Pulmonary artery endothelial cell (primary cell): ENCODE measurements at places on chromosomes 13 and 19. TPM values are rescaled to one million over a fixed set of nuclear protein-coding genes. Genes with fewer than 3 reads are reported as not detected.

DNA sequence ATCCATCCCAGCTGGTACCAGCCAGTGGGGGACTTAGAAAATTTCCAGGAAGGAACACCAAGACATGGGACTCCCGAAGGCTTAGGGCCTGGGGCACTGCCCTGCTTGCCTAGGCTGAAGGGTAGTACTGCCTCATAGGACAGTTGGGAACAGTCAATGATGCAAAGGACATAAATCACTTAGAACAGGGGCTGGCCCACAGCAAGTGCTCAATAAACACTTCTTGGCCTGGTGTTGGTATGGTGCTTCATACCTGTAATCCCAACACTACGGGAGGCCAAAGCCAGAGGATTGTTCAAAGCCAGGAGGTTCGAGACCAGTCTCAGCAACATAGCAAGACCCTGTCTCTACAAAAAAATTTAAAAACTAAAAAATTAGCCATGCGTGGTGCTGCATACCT lies 5.8 kb downstream of the KEAP1 start:
- no peak for DNase-seq

- DNase-seq, result no peak
These were observed 14.8 kb downstream of the EPSTI1 start for GRCh38 chr13:42977219-42977659.

GRCh38 chr19:28537079-28537478 lies 675.9 kb downstream of the UQCRFS1 start:
- DNase-seq, result no peak

GRCh38 chr19:35317464-35318043 lies 11.4 kb upstream of the CD22 start:
- no peak for DNase-seq

GRCh38 chr13:93853912-93854311 lies 625.6 kb downstream of the DCT start:
- DNase-seq, result no peak

Gene MEIS3
- 0.07 TPM in 1 of 2 replicates, not detected in the other for total RNA-seq

- no peak for DNase-seq
These were observed 13.2 kb upstream of the EIF3G start for GRCh38 chr19:10132905-10133304.

GRCh38 chr13:26325876-26326275 lies 71.9 kb downstream of the CDK8 start:
- DNase-seq, result no peak

Gene APOC4
- total RNA-seq, result not detected in 2 replicates

Gene CLEC11A
- 4.0 and 4.3 TPM in 2 replicates for total RNA-seq

GRCh38 chr13:41919741-41920487 lies 41.0 kb downstream of the VWA8 start:
- no peak for DNase-seq

- DNase-seq, result no peak
These were observed 95.4 kb downstream of the CYSLTR2 start for GRCh38 chr13:48749144-48749543.

Gene ZIC2
- total RNA-seq, result not detected in 2 replicates

Gene ZNF491
- total RNA-seq, result 0.86 and 1.7 TPM in 2 replicates

Gene CBY2
- not detected in 2 replicates for total RNA-seq

- DNase-seq, result no peak
These were observed 4.5 kb upstream of the PRKD2 start for GRCh38 chr19:46721269-46722003.
